Stimulated activated CD8-positive, alpha-beta memory T cell treated with anti-CD3 and anti-CD28 coated beads, Interleukin-7, amount 100 ng/mL, for 1 hour (primary cell): ENCODE measurements at places on chromosomes 7 and 10.

- no peak for DNase-seq
Measured at GRCh38 chr10:21078410-21079329, 181.6 kb upstream of the NEBL start.

- no peak for DNase-seq
Measured at GRCh38 chr10:45368181-45368580, 5.8 kb upstream of the ALOX5 start.

DNA sequence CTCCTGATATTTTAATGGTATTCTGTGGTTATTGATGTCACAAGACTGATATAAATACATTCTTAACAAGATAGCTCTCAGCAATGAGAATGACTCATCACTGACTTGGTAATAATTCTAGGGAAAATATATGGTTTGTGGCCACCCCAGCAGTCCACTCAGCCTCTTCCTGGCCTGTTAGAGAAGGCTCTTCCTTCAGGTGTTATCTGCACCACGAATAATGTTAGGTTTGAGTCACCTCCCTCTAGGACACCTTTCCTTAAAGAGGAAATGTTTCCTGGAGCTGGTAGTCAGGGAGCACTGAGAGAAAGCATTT, 163.3 kb downstream of the SVIL start:
- no peak for DNase-seq

DNA sequence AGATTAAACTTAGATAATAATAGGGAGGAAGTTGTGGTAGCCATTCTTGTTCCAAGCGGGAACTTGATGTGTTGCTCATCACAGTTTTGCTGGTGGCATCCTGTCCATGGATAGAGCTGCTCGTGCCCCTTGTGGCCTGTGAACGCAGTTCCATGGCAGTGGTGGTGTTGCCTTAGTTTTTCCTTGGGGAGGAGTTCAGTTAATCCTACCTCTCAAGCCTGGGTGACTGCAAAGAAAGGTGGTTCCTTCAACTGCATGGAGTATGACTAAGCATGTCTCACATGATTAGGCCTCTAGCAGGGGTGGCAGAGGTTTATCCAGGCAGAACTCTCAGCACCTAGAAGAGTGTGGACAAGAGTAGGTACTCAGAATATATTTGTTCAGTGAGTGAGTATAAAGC, 99.7 kb downstream of the MAPK8 start:
- DNase-seq, result no peak

DNA sequence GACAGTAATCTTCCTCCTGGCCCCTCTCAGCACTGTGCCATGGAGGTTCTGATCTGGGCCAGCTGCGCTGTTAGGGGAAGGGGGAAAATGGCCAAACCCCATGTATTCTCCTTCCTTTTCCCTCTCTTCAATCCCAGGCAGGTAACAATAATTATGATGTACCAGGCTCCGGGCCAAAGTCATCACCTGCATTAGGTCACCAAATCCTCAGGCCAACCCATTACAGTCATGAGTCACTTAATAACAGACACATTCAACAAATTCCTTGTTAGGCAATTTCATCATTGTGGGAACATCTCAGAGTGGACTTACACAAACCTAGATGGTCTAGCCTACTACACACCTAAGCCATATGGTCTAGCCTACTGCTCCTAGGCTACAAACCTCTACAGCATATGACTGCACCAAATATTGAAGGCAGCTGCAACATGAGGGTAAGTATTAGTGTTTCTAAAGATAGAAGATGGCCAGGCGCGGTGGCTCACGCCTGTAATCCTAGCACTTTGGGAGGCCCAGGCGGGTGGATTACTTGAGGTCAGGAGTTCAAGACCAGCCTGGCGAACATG, 2.2 kb upstream of the HSPB1 start:
- DNase-seq, result no peak
